Epithelial cell of proximal tubule (primary cell): ENCODE measurements at places on chromosomes 12 and 14.

DNA sequence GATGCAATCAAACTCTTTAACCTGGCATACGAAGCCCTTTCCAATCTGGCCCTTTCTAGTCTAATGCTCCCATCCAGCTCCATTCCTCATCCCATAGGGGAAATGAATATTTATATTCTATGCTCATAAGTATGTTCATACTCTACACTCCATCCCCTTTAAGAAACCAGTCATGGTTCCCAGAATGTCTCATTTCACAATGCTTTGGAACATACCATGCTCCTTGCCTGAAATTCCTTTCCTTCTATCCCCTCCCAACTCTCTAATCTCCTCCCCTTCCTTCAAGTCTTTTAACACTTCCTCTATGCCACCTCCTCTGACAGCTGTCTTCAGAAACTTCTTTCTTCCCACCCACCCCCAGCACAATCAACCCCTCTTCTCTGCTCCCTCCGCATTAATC is 207.0 kb upstream of the CAND1 start:
- no peak for DNase-seq

DNA sequence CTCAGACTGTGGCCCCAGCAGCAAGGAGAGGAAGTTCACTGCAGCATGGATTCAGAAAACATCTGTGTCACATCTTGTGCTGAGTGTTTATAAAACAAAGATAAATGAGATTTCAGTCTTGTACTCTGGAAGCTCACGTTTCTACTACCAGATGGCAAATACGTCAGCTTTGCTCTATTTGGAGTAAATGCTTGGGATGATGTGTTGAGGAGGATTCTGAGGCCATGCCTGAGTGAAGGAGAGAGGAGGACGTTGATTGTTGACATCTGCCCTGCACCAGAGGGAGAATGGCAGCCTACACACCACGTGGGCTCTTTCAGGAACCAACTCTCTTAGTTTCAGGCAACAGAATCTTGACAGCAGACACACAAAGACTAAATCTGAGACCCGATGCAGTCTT is 188.9 kb downstream of the TMEM132C start:
- no peak for DNase-seq

- DNase-seq, result no peak
These were observed 510.7 kb downstream of the C12orf50 start for GRCh38 chr12:87518481-87518880.

DNA sequence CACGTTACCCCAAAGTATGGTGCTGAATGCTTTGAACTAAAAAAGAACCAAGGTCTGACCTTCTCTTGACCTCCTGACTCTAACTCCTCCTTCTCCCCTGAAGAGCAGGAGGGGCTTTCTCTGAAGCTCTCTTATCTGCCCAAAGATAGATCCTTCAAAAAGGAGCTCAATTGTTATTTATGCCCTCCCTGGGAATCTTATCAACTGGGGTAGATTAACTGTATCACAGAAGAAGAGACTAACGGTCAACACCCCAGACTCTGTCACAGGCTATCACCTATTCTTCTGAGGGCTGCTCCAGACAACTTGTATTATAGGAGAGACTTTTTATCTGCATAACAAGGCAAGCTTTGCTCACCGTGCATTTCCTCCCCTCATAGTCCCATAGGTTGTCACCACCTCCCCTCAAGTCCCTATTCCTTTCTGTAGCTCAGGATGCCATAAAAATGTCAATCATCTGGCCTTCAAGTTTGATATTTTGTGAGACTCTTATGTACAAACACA is 86.6 kb downstream of the PAPLN start:
- no peak for DNase-seq

DNA sequence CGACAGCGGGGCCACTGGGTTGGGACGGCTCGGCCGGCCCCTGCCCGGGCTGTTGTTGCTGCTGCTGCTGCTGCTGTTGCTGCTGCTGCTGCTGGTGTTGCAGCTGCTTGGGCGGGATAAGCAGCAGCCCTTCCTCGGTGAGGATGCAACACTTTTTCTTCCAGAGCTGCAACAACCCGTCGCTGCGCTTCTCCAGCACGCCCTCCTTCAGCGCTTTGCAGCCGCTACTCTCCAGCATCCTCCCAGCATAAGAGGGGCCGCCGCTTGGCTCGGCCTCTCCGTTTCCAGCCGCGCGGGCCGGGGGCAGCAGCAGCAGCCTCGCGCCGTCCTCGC is 529 bp downstream of the PHLDA1 start:
- no peak for DNase-seq

DNA sequence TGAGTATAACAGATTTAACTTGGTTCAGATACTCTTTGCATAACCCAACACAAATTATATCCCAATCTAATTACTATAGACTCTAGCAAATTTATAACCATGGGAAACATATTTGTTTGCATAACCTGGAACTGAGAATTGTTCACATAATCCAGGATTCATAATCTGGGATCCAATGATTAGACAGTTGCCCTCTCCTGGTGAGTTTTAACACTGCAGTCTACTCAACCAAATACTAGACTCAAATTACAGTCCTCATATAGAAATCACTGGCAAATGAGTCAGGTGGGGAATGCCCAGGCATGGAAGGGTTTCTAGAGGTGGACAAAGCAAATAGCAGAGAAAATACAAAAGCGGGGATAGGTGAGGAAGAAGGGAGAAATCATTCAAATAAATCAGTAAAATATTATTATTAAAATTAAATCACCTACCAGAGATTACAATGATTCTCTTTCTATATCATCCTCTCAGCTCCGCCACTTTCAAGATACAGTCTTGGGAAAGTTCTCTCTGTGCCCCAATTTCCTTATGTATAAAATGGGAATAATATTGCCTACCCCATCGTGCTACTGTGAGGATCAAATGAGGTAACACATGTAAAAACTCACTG is 9.4 kb downstream of the GCH1 start:
- DNase-seq, result no peak

DNA sequence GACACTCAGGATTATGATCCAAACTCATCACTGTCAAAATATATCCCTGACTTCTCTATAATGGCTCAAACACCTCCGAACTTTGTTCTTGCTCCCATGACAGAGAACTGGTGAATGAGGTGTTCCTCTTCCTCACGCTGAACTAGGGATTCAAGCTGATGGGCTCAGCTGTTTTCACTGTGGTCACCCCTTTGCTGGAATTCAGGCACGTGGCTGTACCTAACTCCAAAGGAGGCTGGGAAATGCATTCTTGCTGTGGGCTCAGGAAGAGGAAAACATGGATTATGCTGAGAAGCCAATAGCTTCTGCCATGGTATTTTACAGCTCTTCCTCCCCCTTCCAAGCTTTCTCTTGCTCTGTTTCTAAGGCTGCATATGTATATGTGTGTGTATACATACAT is 43.9 kb downstream of the STXBP6 start:
- no peak for DNase-seq

- no peak for DNase-seq
These were observed 3.7 kb downstream of the OR10G2 start for GRCh38 chr14:21631084-21631483.

- DNase-seq, result no peak
These were observed 2.9 kb downstream of the TMEM229B start for GRCh38 chr14:67485501-67486095.

- DNase-seq, result no peak
These were observed 66.5 kb upstream of the GALNT9 start for GRCh38 chr12:132395908-132396305.

GRCh38 chr14:55052269-55052930 is 953 bp downstream of the MAPK1IP1L start:
- DNase-seq, result no peak

DNA sequence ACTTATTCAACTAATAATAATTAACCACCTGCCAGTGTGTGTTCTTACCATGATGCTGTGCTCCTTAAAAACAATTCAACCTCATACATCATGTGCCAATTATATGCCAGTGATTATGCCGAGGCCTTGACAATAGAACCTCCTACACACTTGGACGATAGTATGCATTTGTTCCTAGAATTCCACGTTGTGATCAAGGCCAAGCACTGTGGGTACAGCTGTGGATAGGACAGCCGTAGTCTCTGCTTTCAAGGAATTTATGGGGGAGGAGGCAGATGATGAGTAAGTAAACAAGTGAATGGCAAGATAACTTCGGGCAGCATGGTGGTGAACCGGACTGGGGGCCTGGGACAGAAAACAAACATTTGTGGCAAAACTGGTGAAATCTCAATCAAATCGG is 18.0 kb upstream of the MYO1H start:
- peak; percentile 1 for DNase-seq

DNA sequence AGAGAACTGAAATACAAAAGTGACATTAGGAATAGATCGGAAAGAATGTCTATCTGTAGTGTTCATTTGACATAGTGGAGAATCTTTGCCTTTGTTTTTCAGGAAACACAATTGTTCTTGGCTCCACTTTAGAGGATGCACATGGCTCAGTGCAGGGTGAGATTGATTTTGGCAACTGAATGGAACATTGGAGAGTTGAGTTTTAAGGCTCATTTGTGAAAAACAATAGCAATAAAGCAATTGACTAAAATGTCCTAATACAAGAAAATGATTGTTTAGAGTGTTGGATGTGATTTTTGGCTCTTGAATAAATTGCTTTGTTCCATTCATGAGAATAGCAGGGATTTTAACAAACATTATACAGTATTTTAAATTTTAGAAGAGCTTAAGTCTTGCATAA is 116.4 kb downstream of the SLC38A1 start:
- DNase-seq, result no peak

GRCh38 chr14:100692256-100692655 is 34.4 kb upstream of the DLK1 start:
- no peak for DNase-seq

GRCh38 chr12:107759410-107759809 is 1.5 kb downstream of the PRDM4 start:
- DNase-seq, result peak; percentile 79

DNA sequence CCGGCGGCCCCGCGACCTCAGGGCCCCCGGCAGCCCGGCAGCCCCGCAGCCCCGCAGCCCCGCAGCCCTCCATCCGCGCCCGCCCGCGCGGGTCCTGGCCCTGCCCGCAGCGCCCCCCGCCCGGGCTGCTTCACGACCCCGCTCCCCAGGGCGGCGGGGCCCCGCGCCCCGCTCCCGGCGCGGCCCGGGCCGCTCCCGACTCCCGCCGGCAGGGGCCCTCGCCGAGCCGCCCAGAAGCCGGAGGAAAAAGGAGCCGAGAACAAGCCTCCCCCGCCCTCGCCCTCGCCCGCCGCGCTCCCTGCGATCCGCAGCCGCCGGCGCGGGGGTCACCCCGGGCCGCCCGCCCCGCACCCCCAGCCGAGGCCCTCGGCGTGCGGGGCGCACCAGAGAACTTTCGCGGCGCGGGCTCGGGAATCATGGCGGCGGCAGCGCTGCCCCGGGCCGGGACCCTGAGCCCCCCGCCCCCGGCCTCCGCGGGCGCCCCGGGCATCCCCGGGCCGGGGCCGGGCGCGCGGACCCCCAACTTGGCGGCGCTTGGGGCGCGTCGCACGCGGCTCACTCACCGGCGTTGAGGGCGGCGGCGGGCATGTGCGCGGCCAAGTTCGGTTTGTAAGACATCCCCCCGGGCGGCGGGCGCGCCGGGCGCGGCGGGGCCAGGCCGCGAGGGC is 521 bp downstream of the CDK2AP1 start:
- DNase-seq, result no peak

DNA sequence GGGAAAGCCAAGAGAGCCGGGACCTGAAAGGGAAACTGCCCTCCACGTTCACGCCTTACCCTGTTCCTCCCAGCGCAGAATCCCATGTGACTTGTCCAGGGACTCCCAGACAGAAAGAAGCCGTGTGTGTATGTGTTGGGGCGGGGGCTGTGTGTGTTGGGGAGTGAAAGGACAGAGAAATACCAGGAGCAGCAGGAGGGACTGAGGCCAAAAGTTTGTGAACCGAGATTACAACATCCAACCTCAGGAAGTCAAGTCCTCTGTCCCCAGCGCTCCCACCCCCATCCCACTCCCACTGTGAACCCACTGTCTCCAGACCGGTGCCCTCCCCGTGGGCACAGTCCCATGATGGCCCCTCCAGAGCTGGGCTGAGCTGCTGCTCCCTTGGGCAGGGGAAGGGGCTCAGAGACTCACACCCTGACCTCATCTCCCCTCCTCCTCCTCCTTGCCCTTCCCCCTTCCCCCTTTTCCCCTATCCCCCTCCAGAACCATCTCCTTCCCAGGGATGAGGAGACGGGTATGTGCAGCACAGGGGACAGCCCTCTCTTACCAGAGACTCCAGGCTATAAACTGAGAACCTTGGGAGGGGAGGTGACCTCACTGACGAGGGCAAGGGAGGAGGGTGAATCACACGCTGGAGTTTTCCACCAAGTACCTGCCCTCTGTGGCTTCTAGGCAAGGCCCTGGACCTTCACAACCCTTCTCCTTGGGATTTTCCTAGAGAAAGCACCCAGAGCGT is at the start of gene SLC6A12:
Gene SLC6A12 (minus strand): TSS at position 155 of the 739 bp plus-strand sequence. CDS start 4,171 bp downstream, outside the sequence.
- no peak for DNase-seq

GRCh38 chr14:23773981-23774380 is 137.8 kb downstream of the DHRS2 start:
- no peak for DNase-seq

DNA sequence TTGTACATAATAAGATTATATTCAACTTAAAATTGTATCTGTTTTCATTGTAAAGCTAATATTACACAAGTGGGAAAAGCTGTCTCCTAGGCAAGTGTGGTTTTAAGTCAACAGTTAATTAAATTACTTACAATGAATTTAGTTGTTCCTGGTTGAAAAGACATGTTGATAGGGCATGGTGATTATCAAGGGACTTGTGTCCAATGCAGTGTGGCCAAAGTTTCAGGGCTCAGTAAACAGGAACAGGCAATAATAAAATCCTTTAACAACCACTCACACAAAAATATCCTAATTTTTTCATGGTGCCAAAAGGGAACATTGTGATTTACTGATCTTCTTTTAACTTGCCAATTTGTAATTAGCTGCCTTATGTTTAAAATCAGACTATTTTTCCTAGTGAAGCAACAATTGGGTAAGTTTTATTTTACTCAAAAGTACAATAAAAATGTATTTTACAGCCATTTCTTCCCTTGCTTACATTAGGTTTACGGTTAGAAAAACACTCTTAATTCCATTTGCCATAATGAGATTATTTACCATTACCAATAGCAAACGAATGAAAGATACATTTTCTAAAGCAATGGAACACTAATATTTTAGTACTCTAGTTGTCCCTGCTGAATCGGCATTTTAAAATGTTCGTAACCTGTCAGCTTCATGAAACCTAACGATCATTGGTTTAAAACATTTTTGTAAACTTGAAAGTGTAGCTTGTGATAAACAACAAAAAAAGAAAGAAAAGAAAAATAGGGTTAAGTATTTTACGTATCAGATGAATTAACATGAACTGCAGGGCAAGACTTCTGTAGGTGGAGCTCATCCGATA is 1.8 kb upstream of the WNK1 start:
- DNase-seq, result no peak

GRCh38 chr14:103839579-103839978 is 7.8 kb downstream of the PPP1R13B start:
- DNase-seq, result no peak

DNA sequence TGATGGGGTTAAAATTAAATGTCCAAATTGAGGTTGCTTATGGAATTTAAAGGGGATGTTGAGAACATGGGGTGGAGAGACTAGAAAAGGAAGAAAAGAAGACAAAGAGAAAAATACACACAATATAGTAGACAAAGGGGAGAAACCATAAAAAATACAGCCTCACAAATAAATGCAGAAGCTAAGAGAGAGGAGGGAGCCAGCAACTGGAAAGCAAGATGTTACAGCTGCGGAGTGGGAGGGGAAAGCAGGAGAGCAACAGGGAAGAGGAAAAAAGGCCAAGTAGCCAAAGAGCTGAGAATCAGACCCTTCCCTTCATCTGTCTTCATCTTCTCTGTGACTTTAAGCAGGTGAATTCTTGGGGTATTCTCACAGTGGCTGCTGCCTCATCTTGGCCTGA is 39.7 kb upstream of the SMUG1 start:
- no peak for DNase-seq
